ENCODE measurements at places on chromosomes 6 and 20.

DNA sequence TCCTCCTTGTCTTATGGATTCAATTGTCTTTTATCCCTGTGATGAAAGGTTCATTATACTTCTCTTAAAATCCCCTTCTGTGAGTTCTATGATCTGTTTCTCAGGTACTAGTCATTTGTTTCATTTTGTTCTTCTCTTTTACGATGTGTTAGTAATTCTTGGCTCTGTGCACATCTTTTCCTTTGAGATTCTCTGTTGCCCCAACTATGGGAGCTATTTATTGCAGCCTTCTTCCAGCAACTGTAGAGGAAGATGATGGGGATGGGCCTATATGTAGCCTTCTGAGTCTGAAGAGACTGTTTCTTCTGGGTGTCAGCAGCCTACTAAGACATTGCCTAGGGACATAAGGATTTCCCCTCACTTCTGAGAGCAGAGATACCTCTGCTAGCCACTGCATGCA is 50.4 kb upstream of the TRERF1 start:
- no peak for DNase-seq

DNA sequence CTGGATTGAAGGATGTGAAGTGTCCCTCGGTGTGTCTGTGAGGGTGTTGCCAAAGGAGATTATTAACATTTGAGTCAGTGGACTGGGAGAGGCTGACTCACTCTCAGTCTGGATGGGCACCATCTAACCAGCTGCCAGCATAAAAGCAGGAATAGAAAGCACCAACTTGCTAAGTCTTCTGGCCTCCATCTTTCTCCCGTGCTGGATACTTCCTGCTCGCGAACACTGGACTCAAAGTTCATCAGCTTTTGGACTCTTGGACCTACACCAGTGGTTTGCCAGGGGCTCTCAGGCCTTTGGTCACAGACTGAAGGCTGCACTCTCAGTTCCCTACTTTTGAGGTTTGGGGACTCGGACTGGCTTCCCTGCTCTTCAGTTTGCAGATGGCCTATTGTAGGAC is 220.3 kb upstream of the LRFN2 start:
- DNase-seq: peak; percentile 47

- DNase-seq: no peak
Observed at GRCh38 chr6:56963043-56963442, 8.1 kb downstream of the BEND6 start.

GRCh38 chr6:43714311-43715055 is 26.9 kb upstream of the MRPS18A start:
- no peak for DNase-seq

DNA sequence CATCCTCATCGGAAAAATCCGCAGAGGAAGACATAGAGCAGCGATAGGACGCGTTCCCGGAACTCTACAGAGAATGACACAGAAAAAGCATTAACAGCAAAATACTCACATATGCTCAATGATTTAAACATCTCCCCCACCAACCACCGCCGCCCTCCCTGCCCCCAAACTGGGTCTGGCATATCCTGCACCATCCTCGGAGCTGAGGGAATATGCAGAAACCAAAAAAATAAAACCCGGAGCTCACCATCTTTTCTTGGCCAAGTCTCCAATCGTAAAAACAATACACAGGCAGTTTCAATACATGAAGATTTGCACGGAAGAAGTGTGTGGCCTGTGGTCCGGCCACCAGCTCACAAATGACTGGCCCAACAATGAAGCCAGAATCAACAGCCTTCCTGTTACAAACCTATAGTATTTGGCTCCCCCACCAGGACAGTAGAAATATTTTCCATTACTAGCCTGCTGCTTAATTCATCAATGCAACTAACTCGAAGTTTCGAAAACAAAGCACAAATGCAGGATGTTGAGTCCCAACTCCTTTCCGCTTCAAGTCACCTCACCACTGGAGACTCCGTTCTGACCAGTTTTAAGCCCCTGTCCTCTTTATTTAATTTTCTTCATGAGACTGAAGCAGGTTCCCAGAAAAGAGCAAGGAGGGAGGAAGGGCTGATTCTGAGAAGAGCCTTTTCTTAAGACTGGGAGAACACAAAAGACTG is 103.2 kb upstream of the BEND6 start:
- DNase-seq: peak; percentile 75

GRCh38 chr6:39776581-39776980 is 15.6 kb upstream of the DAAM2 start:
- DNase-seq: no peak

DNA sequence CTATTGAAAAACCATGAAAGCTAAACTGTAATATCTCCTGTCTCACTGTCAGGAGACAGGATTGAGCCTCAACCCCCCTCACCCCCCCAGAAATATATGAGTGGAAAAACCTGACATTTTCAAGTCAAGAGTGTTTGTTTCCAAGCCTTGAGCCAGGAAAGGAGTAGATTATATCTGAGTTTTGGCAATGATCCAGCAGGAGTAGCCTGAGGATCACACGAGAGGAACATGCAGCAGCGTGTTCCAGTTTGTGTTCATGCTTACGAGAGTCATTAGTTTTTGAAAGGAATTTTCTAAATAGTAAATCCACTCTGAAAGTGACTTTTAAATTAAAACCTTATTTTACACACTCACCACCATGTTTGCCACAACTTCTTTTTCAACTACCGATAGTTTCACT is 15.8 kb downstream of the IL22RA2 start:
- DNase-seq: no peak

- no peak for DNase-seq
Observed at GRCh38 chr6:136149311-136149710, 100.8 kb downstream of the MTFR2 start.

GRCh38 chr6:89270951-89271721 is 44.0 kb downstream of the GABRR2 start:
- peak; percentile 25 for DNase-seq

GRCh38 chr6:170523256-170524171 is 29.6 kb downstream of the PSMB1 start:
- DNase-seq: no peak

- DNase-seq: peak; percentile 90
Observed at GRCh38 chr6:35449287-35449881, 2.8 kb upstream of the FANCE start.

GRCh38 chr6:166860392-166860791 is 96.0 kb downstream of the RNASET2 start:
- DNase-seq: no peak

DNA sequence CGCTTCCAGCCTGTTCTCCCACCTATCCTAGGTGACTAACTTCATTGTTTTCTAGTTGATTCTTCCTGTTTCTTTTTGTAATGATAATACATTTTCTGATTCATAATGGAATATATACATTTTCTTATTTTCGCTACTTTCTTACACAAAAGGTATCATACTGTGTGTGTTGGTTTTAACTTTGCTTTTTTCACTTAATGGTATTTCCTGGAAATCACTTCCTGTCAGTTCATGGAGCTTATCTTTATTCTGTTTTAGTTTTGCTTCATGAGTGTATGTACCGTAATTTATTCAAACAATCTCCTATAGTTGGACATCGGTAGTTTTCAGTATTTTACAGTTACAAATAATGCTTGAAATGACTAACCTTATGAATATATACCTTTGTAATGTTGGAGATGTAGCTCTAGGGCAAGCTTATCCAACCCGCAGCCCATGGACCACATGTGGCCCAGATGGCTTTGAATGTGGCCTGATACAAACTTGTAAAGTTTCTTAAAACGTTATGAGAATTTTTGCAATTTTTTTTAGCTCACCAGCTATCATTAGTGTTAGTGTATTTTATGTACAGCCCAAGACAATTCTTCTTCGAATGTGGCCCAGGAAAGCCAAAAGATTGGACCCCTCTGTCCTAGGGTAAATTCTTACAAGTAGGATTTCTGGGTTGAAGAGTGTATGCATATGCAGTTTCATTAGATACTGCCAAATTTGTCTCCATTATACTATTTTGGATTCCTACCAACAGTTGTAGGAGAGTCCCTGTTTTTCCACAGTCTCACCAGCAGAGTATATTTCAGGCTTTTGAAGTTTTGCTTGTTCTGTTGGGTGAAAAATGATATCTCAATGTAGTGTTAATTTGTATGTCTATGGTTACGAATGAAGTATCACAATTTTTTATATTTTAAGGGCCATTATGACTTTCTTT is 16.7 kb downstream of the TRMT11 start:
- DNase-seq: no peak

DNA sequence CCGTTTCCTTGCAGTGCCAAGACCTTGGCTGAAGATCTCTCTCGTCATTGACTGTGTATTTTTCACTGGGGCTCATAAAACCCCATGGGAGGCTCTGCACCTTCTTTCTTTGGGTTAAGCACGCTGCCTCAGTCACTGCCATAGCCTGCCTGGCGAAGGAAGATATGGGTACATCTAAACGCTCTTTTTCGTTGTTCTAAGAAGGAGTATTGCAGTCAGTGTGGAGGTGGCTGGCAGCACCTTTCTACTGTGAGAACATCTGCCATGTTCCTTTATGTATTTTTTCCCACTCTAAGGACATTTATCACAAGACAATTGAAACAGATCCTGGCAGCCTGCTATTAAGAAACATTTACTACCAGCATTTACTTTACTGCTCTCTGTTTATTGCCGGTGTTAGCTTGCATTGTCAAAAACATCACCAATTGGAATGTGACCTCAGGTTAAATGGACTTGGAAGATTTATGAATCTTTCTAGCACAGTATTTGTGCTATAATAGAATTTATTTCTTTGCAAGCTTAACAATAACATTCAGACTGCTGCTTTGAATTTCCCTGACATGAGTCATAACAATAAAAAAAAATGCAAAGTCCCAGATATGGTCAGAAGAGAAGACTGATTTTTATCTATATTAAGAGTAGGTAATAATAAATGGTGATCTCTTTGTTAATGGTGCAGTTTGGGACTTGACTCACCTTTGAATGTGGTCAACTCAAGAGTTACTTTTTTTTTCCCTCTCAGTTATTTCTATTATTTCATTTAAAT is 62.2 kb upstream of the CLDN20 start:
- no peak for DNase-seq

DNA sequence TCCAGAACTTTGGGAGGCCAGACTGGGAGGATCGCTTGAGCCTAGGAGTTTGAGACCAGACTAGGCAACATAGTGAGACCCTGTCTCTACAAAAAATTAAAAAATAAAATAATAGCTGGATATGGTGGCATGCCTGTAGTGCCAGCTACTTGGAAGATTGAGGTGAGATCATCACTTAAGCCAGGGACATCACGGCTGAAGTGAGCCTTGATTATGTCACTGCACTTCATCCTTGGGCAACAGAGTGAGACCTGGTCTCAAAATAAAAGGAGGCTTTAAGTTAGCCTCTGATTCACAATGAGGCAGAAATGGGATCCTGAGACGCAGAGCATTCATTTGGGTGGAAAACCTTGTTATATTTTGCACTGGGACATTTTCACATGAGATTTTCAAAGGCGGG is 57.0 kb downstream of the TULP4 start:
- no peak for DNase-seq

DNA sequence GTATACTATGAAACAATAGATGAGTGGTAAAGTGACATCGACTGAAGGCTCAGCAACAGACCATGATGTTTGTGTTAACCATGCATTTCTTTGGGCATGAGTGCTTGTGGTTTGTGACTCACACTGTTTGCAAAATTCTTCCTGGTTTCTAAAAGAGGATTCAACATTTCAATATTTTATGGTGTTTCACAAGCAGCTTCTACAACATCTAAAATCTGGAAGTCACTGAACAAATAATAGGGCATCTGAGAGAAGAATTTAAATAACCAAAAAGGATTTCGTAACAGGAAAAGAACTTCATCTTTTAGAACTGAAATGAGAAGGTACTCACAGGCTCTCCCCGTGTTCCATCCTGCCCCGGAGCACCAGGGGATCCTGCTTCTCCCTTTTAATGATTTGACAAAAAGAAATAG is 146.2 kb downstream of the COL21A1 start:
- DNase-seq: peak; percentile 91

GRCh38 chr20:54640800-54641199 is 165.4 kb downstream of the DOK5 start:
- no peak for DNase-seq

GRCh38 chr6:39322306-39322850 is at the start of gene KCNK16:
KCNK16 (minus strand) TSS chr6:39322702; CDS start chr6:39322540, 162 bp downstream.
- DNase-seq: no peak

GRCh38 chr6:133953634-133954415 is 801 bp downstream of the TBPL1 start:
- no peak for DNase-seq

DNA sequence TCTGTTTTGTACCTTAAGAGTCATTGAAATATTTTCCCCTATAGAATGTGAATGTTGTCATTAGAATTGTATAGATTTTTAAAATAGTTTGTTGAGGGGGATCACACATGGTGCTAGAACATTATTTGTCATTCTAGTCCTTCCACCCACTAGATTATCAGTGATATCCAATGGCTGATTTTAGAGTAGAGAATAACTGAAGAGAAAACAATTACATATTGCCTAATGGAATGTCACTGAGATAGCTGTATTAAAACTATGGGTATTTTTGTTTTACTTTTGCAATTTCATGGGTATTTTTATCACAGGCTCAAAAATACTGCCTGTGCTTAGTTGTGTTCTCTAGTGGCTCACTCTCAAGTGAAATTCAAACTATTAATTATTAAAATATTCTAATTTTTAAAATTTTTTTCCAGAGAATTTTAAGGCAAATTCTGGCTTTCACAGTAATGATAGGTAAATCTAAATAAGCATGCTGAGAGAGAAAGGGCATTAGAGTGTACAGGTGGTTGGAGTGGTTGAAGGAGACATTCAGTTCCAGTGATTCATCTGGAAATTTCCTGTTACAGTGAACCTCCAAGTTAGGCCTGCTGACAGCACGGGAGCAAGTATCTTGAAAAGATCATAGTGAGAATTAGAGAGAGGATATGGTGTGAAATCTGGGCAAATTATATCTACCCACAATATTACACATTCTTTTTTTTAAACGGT is 399.6 kb downstream of the NKAIN2 start:
- DNase-seq: no peak

GRCh38 chr6:33746036-33746600 is 587 bp downstream of the IP6K3 start:
- no peak for DNase-seq

DNA sequence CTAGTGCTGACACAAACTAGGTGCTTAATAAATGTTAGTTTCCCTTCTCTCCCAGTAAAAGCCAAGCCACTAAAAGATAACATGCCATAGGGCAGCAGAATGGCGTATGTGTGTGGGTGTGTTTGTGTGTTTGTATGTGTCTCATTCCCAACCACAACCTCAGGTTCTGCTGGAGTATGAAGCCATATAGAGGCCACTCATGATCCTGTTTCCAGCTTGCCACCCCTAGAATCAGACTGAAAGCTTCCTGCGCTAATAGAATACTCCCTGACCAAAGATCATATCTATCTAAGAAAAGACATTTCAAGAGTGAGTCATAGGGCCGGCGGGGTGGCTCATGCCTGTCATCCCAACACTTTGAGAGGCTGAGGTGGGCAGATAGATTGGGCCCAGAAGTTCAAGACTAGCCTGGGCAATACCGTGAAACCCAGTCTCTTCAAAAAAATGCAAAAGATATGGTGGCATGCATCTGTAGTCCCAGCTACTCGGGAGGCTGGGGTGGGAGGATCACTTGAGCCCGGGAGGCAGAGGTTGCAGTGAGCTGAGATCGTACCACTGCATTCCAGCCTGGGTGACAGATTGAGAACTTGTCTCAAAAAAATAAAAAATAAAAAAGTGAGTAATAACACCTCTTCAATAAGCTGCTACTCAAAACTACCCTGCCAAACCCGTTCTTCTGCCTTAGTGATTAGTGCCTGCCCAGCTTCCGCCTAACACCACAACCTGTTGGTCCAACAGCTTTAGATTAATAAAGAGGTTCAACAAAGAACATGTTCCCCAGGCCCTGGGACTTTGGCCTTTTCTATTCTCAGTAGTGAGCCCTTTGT is 11.8 kb upstream of the SNRPC start:
- peak; percentile 29 for DNase-seq
